ENCODE measurements at places on chromosomes 16 and 17. TPM values are rescaled to one million over a fixed set of nuclear protein-coding genes. Genes with fewer than 3 reads are reported as not detected.

TEX14 gene
- total RNA-seq: 0.29 TPM

PMM2 gene
- total RNA-seq: 28.4 TPM

DNA sequence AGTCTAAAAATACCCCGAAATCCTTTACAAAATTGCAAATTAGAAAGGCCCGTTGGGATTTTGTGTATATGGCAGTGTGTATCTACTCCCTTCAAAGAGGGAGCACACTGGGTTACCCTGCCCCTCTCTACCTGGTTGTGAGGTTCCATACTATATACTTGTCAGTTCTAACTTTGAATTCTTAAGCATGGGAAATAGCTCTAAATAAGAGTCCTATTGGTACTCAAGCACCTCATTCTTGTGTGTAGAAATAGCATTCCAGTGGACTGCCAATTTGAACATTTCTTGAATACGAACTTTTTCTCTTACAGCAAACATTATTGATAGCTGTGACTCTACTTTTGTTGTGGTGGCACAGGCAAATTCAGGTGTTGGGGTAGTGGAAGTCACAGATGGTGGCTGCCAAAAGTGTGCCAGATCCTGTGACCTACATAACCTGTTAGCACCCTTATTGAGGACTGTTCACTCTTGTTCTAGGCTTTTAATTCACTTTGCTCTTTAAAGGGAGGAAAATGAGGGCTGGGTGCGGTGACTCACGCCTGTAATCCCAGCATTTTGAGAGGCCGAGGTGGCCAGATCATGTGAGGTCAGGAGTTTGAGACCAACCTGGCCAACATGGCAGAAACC, 16.1 kb downstream of the ESRP2 start:
- H3K4me1 ChIP-seq: no peaks in the 10 kb centered on the region
- H3K4me3 ChIP-seq: no peak overlapping the region
- no peaks in the 10 kb centered on the region for H3K27me3 ChIP-seq
- no peak overlapping the region for H3K27ac ChIP-seq
- no peak for DNase-seq
- no peaks in the 10 kb centered on the region for H3K36me3 ChIP-seq

GRCh38 chr16:84291226-84291625, 3.5 kb upstream of the WFDC1 start:
- peaks cover 16% of the 10 kb centered on the region for H3K27me3 ChIP-seq
- H3K4me3 ChIP-seq: no peak overlapping the region
- H3K4me1 ChIP-seq: no peaks in the 10 kb centered on the region

DNA sequence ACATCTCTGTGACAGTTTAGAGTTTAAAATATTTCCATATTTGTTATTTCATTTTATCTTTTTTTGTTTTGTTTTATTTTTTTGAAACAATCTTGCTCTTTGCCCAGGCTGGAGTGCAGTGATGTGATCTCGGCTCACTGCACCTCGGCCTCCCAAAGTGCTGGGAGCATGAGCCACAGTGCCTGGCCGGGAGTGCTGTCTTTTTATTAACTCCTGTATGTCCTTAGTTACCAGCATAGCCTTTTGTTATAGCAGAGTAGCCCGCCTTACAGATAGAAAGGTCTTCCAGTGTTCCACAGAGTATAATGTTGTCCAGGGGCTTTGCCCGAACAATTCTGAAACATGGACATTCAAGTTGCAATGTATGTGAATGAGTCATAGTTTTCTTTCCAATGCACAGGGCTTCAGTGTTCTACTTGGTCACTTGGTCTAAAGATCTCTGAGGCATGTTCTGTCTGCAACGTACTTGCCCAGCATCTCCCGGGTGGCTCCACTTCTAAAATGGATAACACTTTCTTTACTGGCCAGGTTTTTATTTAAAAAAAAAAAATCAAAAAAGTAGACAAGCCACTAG, 125.6 kb downstream of the KCNJ18 start:
- no peak overlapping the region for H3K4me3 ChIP-seq
- 0 out of 2 replicates have a peak, but pooled peaks cover 6% of the 10 kb centered on the region for H3K27me3 ChIP-seq
- H3K27ac ChIP-seq: no peak overlapping the region
- no peaks in the 10 kb centered on the region for H3K4me1 ChIP-seq

DNA sequence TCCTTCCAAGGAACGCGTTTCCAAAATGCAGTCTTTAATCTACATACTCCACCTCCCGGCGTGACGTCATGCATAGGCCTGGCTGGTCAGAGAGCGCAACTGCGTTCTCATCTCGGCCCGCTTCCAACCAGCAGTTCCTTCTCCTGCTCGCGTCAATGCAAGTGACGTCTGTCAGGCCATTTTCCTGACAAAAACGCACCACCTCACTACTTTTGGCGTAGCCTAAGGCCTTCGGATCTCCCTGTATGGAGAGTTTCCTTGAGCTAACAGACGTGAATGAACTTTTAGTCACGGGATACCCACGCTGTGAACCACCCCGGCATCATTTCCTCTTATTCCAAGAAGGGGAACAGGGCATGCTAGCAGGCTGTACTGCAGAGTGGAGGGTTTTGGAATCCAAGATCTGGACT, 25.0 kb downstream of the TEX14 start:
- H3K27me3 ChIP-seq: no peaks in the 10 kb centered on the region
- H3K27ac ChIP-seq: peak overlapping the region; percentile 92
- H3K36me3 ChIP-seq: no peaks in the 10 kb centered on the region
- H3K4me1 ChIP-seq: peaks cover 47% of the 10 kb centered on the region
- DNase-seq: peak; percentile 92
- peak overlapping the region; percentile 71 for H3K4me3 ChIP-seq

GRCh38 chr17:51056813-51057510, 63.7 kb downstream of the SPAG9 start:
- DNase-seq: peak; percentile 84
- H3K27me3 ChIP-seq: no peaks in the 10 kb centered on the region
- peaks cover 35% of the 10 kb centered on the region for H3K4me1 ChIP-seq

DNA sequence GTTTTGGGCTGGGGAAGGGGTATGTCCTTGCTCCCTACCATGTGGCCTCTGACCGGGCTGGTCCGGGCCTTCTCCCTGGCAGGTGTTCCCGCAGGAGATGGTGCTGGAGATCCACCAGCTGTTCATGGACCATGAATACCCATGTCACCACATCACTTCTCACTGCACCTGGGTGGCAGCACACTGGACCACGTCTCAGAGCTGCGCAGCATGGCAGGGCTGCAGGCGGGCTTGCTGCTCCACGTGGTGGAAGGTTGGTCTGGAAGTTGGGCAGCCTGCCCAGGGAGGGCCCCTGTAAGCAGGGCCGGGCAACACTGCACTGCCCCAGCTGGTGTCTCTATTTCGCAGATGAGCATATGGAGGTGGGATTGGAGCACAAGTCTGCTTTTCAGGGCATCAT, 169.5 kb upstream of the ZNF267 start:
- DNase-seq: no peak
- no peaks in the 10 kb centered on the region for H3K27me3 ChIP-seq
- no peaks in the 10 kb centered on the region for H3K36me3 ChIP-seq
- peaks cover 5% of the 10 kb centered on the region for H3K4me1 ChIP-seq
- no peak overlapping the region for H3K4me3 ChIP-seq
- H3K27ac ChIP-seq: no peak overlapping the region

DNA sequence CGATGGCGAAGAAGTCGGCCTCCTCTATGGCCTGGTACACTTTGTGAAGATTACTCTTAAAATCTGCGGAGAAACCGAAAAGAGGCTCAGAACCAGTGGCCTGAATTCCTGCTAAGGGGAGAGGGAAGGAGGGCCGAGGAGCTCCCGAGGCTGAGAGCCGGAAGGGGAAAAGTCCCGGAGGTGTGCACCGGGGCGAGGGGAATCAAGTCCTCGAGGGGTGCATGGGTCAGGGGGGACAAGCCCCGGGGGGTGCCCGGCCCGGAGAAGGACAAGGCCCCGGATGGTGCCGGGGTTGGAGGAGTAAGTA, 495 bp downstream of the PARN start:
- DNase-seq: no peak
- H3K4me3 ChIP-seq: peak overlapping the region; percentile 84
- no peaks in the 10 kb centered on the region for H3K27me3 ChIP-seq
- H3K4me1 ChIP-seq: peaks cover 22% of the 10 kb centered on the region

DNA sequence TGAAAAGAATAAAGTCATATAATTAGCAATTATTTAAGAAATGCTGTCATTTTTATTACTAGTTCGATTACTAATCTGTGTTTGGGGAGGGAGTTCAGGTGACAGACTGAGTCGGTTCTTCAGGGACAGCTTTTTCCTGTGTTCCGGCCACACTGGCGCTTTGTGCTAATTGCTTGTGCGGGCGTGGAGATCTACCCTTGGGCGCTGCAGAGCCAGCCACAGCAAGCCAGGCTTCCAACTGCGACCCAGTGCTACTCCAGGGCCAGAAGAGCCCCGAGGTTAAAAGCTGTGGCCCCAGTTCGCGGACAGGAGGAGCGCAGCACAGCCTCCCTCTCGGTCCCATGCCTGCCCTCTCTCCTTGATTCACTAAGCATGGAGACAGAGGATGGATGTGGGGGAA, 6.5 kb upstream of the OR2C1 start:
- no peak overlapping the region for H3K4me3 ChIP-seq
- H3K27ac ChIP-seq: no peak overlapping the region
- no peaks in the 10 kb centered on the region for H3K27me3 ChIP-seq
- no peak for DNase-seq
- no peaks in the 10 kb centered on the region for H3K4me1 ChIP-seq

DNA sequence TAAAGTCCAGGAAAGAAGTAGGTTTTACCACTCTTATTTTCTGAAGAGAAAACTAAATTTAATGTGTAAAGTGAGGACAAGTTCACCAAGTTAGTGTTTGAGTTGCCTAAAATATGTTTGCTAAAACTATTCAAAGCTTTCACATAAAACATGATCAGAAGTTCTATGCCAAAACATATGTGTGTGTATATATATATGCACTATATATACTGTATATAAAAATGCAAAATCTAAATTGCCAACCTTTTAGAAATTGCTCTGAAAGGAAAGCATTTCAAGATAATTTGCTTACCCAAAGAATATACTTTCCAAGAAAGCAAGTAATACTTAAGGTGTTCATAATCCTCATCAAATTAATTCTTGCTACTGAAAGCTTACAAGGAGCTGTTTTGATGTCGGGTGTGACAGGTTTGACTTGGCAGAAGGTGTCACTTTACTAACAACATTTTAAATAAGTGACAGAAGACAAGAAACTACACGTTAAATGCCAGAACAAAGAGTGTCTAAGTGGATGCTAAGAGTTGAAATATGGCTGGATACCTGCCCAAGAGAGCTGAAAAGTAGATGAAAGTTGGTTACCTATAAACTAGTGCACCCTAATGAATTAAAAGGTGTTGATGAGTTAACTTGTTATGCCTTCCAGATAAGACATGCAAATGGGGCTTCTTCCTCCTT, 32.3 kb upstream of the STH start:
- DNase-seq: no peak
- peaks cover 22% of the 10 kb centered on the region for H3K27me3 ChIP-seq
- no peak overlapping the region for H3K27ac ChIP-seq
- H3K36me3 ChIP-seq: no peaks in the 10 kb centered on the region
- no peaks in the 10 kb centered on the region for H3K4me1 ChIP-seq
- no peak overlapping the region for H3K4me3 ChIP-seq

CDRT15 gene
- total RNA-seq: not detected

GRCh38 chr17:77375917-77376651, 235.3 kb downstream of the SEC14L1 start:
- H3K36me3 ChIP-seq: no peaks in the 10 kb centered on the region
- no peaks in the 10 kb centered on the region for H3K4me1 ChIP-seq

HASPIN gene
- total RNA-seq: 12.7 TPM

- peaks cover 19% of the 10 kb centered on the region for H3K4me1 ChIP-seq
- peak overlapping the region; percentile 95 for H3K4me3 ChIP-seq
- DNase-seq: peak; percentile 36
- peak overlapping the region; percentile 36 for H3K27ac ChIP-seq
- H3K36me3 ChIP-seq: no peaks in the 10 kb centered on the region
Measured at GRCh38 chr17:7613769-7614424, 800 bp downstream of the FXR2 start.

DHRS7C gene
- total RNA-seq: not detected

DNA sequence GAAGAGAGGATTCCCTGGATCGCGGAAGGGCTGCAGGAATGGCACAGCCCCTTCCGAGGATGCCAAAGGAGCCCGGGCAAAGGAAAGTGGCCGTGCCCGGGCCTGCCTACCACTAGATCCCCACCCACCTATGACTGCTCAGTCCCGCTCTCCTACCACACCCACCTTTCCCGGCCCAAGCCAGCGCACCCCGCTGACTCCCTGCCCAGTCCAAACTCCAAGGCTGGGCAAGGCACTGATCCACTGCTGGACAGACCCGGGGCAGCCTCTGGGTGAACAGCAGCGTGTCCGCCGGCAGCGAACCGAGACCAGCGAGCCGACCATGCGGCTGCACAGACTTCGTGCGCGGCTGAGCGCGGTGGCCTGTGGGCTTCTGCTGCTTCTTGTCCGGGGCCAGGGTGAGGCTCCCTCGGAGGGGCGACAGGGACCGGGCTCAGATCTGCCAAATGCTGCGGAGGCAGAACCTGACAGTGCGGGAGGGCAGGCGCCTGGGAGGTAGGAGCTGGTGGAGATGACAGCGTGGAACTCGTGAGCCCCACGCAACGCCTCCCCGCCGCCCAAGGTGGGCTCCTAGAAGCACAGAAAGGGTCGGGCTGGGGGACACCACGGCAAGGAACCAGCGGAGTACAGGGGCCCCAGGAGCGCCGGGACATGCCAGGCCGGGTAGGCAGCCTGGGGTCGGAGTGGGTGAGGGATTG, at the start of gene CES2:
Gene CES2 (plus strand): TSS at position 203 of the 698 bp plus-strand sequence. CDS start 120 bp downstream, at position 323.
- no peaks in the 10 kb centered on the region for H3K36me3 ChIP-seq
- no peaks in the 10 kb centered on the region for H3K27me3 ChIP-seq

GRCh38 chr17:18182978-18183333, 672 bp upstream of the ALKBH5 start:
- H3K27me3 ChIP-seq: no peaks in the 10 kb centered on the region
- H3K36me3 ChIP-seq: peaks cover under 1% of the 10 kb centered on the region
- peak overlapping the region; percentile 95 for H3K4me3 ChIP-seq
- peaks cover 37% of the 10 kb centered on the region for H3K4me1 ChIP-seq

DNA sequence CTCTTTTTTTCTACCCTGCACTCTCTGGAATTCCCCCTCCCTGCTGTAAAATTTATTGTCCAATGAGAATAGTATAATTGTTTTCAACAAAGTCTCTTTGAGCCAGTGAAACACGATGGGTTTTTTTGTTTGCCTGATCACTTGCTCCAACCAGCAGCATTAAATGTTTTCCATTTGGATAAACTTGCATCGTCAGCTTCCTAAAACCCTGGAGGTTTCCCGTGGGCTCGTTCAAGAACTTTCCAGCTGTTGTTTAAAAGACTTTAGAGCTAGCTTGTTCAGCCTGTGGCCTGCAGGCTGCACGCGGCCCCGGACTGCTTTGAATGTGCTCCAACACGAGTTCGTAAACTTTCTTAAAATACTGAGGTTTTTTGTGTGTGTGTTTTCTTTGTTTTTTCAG, 14.9 kb downstream of the NAGPA start:
- no peaks in the 10 kb centered on the region for H3K4me1 ChIP-seq
- no peak overlapping the region for H3K4me3 ChIP-seq
- no peak overlapping the region for H3K27ac ChIP-seq
- no peaks in the 10 kb centered on the region for H3K27me3 ChIP-seq
- no peaks in the 10 kb centered on the region for H3K36me3 ChIP-seq

- no peaks in the 10 kb centered on the region for H3K36me3 ChIP-seq
- no peaks in the 10 kb centered on the region for H3K4me1 ChIP-seq
- H3K4me3 ChIP-seq: no peak overlapping the region
- DNase-seq: no peak
- no peaks in the 10 kb centered on the region for H3K27me3 ChIP-seq
- no peak overlapping the region for H3K27ac ChIP-seq
Measured at GRCh38 chr16:88473666-88474534, 20.8 kb downstream of the ZFPM1 start.

CD300E gene
- total RNA-seq: not detected

All from PC-3 (cell line).